KG1 (cell line): ENCODE measurements at places on chromosomes 3 and 15.
A peak's percentile ranks its signal among the peaks of the same experiment; 100 is the strongest.

DNA sequence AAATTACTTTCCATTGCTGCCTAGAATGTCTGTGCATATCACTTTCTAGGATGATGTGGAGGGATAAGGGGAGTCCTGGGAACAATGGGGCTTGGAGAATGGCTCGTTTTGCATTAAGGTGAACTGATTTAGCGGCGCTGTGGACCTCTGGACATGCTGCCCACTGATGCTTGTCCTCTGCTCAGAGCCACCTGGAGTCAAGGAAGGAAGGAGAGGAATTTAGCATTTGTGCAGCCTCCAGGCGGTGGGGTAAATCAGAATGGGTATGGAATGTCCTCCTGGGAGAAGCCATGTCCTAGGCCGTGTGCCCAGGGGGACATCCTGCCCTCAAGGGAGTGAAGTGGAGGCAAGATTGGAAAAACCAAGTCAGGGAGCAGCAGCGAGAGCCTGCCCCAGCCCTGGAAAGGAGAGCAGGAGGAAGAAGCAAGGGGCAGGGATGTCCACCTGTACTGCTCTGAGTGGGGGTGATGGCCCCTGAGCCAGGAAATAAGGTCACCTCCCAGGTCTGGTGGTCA, 37.8 kb downstream of the KY start:
- no peak for DNase-seq

GRCh38 chr15:29029651-29030195, 143.9 kb downstream of the APBA2 start:
- DNase-seq, result no peak

GRCh38 chr3:121943431-121943830, 49.2 kb downstream of the SLC15A2 start:
- no peak for DNase-seq

DNA sequence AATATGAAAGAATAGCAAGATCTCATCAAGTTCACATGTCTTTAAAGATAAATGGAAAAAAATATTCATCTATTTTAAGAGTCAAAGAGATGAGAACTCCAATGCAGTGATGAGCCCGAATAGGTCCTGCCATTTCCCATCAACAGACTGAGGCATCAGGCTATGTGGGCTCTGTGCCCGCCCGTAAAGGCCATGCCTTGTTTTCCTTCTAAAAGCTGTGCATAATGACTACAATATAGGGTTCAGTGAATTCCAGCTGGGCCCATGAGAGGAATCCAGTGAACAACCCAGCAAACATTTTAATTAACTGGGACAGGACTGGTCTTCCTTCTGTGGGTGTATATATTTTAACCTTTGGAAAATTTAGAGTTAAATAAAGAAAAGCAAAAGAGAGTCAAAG, 44.6 kb downstream of the RASGRP1 start:
- no peak for DNase-seq

- DNase-seq, result no peak
Measured at GRCh38 chr15:70507772-70508371, 255.5 kb downstream of the UACA start.

GRCh38 chr15:69088300-69088965, 72.0 kb upstream of the GLCE start:
- no peak for DNase-seq

DNA sequence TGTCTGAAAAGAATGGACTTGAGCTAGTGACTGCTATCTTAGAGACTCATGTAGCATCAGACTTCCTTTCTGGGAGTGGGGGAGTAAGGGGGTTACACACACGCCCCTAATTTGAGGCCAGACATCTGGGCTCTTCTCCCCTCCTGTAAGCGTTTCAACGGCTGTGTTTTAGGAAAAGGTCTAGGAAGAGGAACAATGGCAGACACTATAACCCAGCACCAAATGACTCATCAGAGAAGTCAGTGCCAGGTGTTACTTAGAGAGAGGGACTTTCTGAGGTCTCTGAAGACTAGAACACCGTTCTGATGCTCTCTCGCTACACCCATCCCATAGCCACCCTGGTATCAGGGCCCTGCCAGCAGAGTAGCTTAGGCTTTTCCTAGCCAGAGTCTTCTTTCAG, 65.5 kb downstream of the SSUH2 start:
- peak; percentile 19 for DNase-seq

- DNase-seq, result no peak
Measured at GRCh38 chr3:8517487-8517886, 15.9 kb downstream of the LMCD1 start.

DNA sequence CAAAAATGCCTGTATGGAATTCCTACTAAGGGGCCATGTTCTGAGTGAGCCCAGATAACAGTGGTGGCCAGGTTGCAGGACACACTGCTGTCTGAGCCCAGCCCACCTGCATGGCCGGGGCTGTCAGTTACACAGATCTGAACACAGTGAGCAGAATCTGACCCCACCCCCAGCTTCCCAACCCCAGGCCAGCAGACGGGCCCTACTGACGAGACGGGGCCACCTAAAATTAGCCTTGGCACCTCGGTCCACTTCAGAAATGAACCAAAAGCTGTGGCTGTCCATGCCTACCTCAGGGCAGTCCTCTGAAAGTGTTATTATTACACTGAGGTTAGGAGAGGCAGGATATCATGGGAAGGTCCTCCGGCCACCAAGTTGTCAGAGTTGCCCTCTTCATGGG, 51.8 kb downstream of the LMCD1 start:
- DNase-seq, result no peak

DNA sequence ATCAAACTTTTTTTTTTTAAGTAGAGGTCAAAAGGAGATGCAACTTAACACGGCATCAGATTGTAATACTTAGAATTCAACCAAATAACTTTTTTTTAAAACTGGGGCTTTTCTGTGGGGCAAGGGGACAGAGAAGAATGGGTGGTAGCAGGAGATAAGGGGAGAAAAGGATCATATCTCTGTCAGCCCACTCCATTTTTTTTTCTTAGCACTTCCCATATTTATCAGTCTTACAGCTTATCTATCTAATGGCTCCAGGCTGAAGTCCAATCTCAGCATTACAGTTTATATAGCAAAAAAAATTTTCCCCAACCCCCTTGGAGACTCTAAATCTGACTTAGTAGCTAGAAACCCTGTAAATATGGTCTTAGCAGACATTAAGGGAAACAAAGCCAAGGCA, 69.3 kb downstream of the PIK3R4 start:
- no peak for DNase-seq

DNA sequence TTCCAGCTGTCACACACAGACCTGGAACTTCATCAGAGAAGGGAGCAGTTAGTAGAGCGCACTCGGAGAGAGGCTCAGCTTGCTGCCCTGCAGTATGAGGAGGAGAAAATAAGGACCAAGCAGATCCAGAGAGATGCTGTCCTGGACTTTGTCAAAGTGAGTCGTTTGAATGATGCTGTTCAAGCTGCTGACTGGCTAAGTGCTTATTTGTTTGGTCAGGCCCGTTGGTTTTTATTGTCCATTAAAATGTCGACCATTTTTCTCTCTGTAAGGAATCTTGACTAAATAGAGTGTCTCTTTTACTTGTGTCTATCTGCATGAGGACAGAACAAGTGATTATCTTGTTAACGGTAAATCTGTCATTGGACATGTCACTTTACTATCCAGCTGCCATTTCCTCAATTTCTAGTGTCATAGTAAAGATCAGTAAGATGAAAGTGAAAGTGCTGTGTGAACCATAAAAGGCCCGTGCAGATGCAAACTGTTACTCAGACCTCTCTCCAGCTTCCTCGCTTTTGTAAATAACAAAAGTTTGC, 56.9 kb downstream of the LRCH3 start:
- DNase-seq, result no peak

GRCh38 chr3:134350861-134351311, 23.4 kb downstream of the AMOTL2 start:
- DNase-seq, result no peak

DNA sequence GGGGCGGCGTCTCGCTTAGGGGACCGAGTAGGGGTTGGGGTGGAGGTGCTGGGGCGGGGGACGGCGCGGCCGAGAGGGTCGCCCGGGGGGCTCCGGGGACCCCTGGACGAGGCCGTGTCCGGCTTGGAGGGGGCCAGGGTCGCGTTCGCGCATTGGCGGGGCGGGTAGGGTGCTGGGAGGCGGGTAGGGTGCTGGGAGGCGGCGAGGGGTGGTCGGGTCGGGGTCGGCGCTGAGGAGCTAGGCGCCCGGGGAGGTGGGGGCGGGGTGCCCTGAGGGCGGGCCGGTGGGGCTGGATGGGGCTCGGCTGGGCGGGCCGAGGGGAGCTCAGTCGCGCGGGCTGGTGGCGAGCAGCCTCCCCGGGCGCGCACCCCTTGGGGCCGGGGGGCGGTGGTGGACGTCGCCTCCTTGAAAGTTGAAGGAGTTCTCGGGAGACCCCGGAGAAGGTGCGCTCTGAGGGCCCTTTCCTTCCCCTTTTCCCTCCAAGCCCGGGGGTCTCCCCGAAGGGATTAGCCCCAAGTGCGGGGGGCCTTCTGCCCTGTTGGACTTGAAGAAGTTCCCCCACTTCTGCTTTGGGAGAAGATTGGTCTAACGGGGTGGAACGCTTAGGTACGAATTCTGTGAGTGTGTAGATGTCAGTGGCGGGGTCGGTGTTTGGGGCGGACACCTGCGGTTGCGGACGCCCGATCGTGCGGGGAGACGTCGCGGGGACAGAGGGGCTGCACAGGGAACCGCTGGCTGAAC, 543 bp downstream of the MEF2A start:
- no peak for DNase-seq

- DNase-seq, result no peak
Measured at GRCh38 chr15:69668963-69669362, 216.3 kb downstream of the RPLP1 start.

DNA sequence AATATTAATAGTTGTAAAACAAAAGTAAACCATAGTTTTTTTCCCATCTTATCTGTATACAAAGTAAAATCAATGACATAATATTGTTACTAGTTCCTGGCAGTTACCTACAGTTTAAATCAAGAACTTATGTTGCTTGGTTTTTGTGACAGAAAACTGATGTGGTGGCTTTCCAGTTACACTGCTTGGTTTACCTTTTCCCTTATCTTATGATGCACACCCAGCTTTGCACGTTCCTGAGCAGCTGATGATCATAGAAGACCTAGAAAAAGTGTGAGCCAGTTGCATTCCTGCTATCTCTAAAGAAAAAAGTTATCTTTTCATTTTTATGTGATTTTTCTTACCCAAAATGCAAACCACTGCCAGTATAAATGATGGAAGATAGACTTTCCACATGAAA, 36.4 kb upstream of the LAMP3 start:
- no peak for DNase-seq

- DNase-seq, result no peak
Measured at GRCh38 chr3:33430061-33430460, 10.1 kb downstream of the UBP1 start.

- no peak for DNase-seq
Measured at GRCh38 chr3:190747571-190747970, 114.9 kb downstream of the GMNC start.
